ENCODE measurements at places on chromosomes 2 and 18.

- no peak for DNase-seq
Observed at GRCh38 chr2:172909454-172909853, 166.2 kb upstream of the MAP3K20 start.

- DNase-seq = peak; percentile 40
Observed at GRCh38 chr18:8324343-8325065, 284.7 kb upstream of the RAB12 start.

DNA sequence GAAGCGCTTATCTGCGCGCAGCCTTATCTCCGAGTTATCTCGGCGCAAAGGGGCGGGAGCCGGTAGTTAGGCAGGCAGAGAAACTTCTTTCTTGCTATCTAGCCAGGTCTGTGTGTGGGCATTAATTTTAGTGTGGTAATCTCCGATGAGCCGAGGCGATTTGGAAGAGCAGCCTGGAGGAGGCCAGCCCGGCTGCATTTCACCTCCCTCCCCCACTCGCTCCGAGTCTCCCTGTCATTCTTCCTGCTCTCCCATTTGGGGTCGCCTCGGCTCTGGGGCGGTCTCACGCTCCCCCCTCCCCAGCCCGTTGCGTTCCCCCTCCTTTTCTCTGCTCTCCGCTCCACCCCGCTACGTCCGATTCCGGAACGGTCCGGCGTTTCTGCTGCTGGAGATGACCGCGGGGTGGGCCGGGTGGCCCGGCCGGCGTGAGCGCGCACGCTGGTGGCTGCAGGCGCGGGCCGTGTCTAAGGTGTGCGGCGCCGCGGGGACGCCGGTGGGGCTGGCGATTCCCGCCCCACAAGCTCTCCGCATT lies 566 bp downstream of the GATA6 start:
- DNase-seq = no peak

- DNase-seq = peak; percentile 91
Observed at GRCh38 chr2:121689356-121689755, 40.1 kb upstream of the CLASP1 start.

GRCh38 chr2:16392647-16393499 lies 272.8 kb downstream of the CYRIA start:
- no peak for DNase-seq

GRCh38 chr2:179645047-179645446 lies 216.4 kb downstream of the ZNF385B start:
- DNase-seq = no peak

- DNase-seq = no peak
Observed at GRCh38 chr2:120686511-120687168, 49.0 kb upstream of the GLI2 start.

GRCh38 chr18:35390951-35391700 lies 14.0 kb upstream of the ZNF396 start:
- peak; percentile 19 for DNase-seq

DNA sequence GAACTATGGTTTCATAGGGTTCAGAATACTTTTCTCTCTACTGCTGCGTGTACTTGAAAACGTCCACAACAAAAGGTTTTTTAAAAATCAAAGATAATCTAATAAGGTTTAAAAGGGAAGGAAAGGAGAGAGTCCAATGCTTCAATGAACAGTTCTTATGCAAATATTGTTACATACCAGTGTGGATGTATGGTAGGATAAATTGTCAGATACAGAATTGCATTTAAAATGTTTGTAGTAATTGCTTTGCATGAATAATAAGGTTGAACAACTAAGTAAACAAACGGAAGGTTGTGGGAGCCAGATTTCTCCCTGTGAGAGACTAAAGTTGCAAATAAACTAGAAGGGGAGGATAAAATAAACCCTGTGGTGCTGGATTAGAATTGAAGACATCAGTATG lies 53.8 kb upstream of the RBBP8 start:
- peak; percentile 61 for DNase-seq

GRCh38 chr2:129803032-129803431 lies 176.4 kb upstream of the RAB6C start:
- DNase-seq = peak; percentile 85

- no peak for DNase-seq
Observed at GRCh38 chr2:170847716-170848115, 31.0 kb downstream of the GAD1 start.

DNA sequence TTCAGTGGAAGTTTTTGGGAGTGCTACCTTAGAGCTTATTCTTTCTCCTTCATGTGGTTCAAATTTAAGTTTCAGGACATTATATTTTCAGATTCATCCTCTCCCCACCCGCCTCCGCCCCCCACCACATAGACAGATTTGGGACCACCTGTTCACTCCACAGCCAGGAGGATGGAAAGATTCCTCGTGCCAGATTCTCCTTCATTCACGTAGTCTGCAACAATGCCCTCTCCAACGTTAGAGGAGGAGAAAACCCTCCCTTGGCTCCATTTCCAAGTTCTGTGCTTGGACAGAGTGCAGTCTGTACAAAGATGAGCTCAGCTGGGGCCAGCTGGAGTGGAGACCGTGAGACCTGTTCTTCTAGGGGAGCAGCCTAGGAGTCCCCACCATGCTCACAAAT lies 26.2 kb downstream of the POU3F3 start:
- no peak for DNase-seq

GRCh38 chr2:239506101-239506857 lies 105.5 kb upstream of the HDAC4 start:
- no peak for DNase-seq

DNA sequence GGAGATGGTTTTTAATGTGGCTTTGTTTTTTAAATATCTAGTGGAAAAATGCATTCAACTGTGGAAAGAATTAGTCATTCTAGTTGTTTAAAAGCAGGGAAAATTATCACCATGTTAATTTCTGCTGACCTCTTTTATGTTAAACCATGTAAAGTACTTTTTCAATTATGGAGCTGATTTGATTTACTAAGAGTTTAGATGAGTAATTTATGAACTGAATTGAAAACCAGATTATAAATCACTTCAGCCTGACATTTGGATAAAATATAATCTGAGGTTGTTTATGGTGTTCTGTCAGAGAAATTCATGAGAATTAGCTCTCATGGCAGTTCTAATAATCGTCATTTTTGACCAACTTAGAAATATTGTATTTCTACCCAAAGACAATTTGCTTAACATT lies 11.6 kb downstream of the ITGA4 start:
- no peak for DNase-seq

- no peak for DNase-seq
Observed at GRCh38 chr2:64640153-64641044, 13.3 kb downstream of the SERTAD2 start.

DNA sequence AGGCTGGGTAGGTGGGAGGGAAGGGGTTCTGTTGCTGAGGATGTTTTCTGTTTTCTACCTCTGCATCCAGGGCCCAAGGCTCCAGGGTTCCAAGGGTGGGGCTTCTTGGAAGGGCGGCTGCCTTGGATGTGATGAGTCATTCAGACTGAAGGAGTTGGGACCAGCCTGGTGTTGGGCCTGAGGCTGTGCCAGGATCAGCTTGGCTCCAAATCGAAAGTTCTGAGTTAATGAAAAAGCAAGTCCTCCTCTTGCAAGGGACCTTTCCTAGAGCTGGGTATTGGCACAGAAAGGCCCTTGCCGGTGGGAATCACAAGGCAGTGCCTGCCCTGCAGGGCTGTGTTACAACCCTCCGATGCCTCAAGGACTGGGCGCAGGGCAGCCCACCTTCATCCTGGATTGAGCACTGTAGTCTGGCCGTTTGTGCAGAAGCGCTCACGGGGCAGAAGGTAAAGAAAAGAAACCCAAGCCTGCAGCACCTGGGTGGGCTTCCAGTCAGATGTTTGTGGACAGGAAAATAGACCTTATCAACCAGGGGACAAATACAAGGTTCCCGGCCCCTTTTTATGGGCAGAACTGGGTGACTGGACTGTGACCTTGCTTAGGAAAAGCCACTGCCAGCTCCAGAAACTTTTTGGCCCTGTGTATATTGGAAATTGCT lies 52.5 kb upstream of the MCFD2 start:
- no peak for DNase-seq

GRCh38 chr2:33223856-33224255 lies 252.6 kb upstream of the RASGRP3 start:
- no peak for DNase-seq

DNA sequence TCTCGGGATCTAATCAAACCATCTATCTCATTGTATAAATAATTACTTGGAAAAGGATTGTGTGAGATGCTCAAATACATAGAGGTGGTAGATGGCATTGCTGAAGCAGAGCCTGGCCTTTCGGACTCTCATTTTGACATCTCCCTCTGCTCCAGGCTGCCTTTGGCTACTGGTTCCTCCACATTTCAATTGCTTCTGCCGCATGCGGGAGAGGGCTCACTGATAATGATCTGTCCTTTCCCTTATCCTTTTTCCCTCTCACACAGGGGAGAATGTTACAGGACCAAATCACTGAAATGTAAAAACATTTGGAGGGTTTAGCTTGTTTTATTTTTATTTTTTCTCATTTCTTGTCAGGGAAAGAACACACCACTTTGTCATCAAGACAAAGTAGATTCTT lies 380.6 kb upstream of the UBE2E3 start:
- DNase-seq = no peak

DNA sequence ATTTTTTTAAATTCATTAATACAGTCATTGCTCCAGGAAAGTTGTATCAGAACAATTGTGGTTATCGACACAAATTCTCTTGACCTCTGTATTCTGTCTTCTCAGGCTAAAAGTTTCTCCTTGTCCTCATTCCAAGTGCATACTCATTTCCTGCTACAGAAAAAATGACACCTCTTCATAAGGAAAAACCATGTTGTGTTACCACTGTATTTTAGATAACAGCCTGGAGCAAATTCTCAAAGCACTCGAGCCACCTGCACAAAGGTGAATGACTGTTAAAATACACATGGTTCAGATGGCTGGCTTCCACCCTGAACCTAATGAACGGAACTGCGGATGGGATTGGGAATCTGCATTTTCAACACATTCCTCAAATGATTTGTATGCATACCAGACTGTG lies 586.5 kb downstream of the EPHA4 start:
- DNase-seq = no peak

- DNase-seq = no peak
Observed at GRCh38 chr2:157743051-157743450, 114.4 kb upstream of the ACVR1C start.

DNA sequence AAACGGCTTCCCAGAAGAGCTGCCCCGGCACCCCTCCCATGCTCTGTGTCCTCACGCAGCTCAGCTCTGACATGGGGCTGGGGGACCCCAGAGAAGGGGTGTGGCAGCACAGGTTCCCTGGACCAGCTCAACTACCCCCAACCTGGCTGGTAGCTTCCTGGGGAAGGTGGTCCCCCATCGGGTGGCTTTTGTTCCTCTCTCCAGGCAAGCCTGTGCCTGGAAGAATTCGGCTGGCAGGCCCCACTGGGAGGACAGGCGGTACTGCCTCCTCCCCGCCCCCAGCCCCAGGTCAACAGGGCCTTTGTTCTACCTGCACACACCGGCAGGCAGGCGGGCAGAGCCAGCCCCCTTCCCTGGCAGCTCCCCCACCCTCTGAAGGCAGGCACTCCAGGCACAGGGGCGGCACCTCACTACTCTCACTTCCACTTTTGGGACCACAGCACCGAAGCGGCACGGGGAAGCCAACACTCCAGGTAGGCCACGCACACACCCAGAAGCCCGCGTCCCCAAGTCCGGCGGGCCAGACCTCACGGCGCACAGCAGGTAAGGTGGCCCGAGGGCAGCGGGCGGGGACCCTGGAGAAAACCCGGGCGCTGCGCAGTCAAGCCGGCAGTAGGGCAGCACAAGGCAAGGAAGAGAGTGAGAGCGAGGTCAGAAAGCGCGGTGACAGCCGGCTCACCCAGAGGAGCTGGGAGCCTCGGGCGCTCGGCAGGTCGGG lies 1.3 kb downstream of the HS6ST1 start:
- DNase-seq = peak; percentile 67

DNA sequence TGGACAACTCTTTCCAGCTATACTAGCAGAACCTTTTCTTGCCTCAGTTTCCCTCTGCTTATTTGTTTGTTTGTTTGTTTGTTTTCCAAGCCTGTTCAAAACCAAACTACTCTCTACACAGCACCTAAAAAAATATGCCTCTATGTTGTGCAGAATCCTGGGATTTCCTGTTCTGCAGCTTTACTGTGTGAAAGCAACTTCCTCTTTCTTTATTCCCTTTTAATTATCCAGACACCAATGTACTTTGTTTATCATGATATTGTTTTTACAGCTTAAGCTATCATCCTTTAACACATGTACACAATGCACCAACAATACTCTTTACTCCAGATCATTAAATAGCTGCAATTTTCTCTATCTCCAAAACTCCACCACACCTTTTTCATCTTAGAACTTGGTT lies 259.5 kb downstream of the EPHA4 start:
- DNase-seq = no peak

DNA sequence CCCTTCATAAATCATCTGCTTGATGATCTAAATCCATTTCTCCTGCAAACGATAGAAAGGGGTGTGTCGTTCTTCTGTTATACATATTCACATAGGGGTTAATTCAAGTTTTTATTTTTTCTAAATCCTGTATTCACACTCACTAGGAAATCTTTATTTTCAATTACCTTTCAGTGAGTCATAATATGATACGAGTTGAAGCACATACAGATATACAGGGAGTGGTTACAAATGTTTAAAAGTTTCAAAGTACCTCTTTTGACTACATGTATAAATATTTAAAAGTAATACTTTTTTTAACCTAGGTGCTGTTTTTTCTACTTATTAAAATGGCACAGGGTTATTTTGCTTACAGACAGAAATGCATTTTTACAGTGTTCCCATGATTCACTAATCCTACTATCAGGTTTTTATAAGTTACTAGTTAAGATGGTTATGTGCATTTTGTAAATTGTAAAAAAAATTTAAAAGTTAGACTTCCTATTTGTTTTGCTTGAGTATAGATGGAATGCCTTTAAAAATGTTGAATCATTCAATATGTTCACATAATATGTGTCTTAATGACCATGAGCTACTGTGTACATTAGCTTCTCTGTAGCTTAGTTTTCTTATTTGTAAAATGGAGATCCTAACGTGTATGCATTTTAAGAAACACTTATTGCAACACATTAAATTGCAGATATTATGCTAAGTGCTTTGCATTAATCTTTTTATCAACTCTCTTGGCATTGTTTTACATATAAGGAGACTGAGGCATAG lies 1378.1 kb downstream of the DSC3 start:
- no peak for DNase-seq
